ENCODE measurements at places on chromosomes 3 and 15.

GRCh38 chr3:155131104-155131503 lies 51.0 kb downstream of the MME start:
- no peak overlapping the region for H3K4me3 ChIP-seq
- peaks cover 8% of the 10 kb centered on the region for H3K4me1 ChIP-seq
- H3K27me3 ChIP-seq = no peaks in the 10 kb centered on the region
- DNase-seq = no peak

DNA sequence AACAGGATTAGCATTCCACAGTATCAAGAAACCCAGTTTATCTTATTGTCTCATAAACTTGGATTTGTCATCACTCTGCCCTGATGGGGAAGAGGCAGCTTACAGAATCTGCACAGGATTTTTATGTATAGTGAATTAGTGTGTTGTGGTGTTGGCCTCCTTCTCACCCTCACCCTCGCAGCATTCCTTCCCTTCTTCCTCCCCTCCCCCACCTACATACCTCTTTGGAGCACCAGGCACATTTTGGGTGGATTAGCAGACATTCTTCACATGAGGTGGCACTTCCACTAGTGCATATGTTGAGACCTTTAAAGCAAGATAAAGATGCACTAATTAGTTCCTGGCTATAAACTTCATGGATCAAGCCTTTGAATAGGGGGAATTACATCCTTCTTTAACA lies 13.9 kb downstream of the ITGB5 start:
- H3K4me3 ChIP-seq = no peak overlapping the region
- H3K36me3 ChIP-seq = no peaks in the 10 kb centered on the region
- peaks cover 4% of the 10 kb centered on the region for H3K4me1 ChIP-seq
- no peak overlapping the region for H3K27ac ChIP-seq
- DNase-seq = no peak

DNA sequence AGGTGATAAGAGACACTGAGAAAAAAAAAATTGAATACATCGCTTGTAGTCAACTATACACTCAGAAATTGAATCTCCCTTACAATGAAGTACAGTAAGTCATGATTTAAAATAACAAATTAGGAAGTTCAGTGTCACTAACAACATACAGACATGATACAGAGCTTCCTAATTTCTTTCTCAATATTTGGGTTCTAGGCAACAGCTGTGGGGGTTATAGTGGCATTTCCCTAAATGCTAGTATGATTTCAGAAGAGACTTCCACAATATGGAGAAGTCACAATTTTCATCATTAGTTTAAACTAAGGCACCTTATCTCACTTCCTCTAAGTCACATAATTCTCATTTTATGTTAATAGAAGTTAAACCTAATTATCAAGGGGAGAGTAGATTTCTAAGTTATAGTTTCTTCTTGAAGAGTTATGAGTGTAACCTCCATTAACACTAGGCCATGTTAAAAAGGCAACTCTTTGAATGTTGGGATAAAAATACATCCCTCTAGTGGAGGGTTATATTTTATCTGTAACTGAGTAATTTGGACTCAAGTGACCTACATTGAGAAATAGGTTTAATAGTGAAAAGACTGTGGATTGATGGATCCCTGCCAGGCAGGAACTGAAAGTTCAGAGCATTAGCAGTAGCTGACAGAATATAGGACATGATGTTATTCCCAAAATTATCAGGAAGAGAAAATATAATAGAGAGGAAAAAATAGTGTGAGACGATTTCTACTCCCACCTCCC lies 286.0 kb upstream of the SUCLG2 start:
- peak overlapping the region; percentile 31 for H3K4me3 ChIP-seq
- H3K36me3 ChIP-seq = no peaks in the 10 kb centered on the region
- H3K27me3 ChIP-seq = no peaks in the 10 kb centered on the region
- H3K27ac ChIP-seq = peak overlapping the region; percentile 51

GRCh38 chr3:119395923-119396358 lies 67.5 kb downstream of the TMEM39A start:
- no peak overlapping the region for H3K4me3 ChIP-seq
- H3K36me3 ChIP-seq = peaks cover 2% of the 10 kb centered on the region
- H3K4me1 ChIP-seq = no peaks in the 10 kb centered on the region
- no peak overlapping the region for H3K27ac ChIP-seq
- DNase-seq = no peak

- DNase-seq = no peak
- H3K27me3 ChIP-seq = no peaks in the 10 kb centered on the region
- no peaks in the 10 kb centered on the region for H3K36me3 ChIP-seq
- no peaks in the 10 kb centered on the region for H3K4me1 ChIP-seq
These were observed 39.8 kb downstream of the PRICKLE2 start for GRCh38 chr3:64185436-64185835.

DNA sequence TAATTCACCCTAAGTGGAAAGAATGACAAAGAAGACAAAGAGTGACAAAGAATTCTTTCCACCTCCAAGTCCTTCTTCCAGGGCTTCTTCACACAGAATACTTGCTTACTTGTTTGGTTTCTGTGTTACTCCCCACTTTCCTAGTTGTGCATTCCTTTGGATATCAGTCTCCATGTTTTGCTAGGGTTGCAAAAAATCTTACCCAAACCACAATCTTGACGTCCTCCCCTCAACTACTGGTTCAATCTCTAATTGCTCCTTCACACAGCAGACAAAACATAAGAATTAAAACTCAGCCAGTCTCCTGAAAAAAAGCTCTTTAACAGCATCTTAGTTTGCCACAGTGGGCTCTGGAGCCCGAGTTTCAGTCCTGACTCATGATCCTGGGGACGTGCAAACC lies 297.6 kb upstream of the CHRNA7 start:
- no peaks in the 10 kb centered on the region for H3K36me3 ChIP-seq
- H3K27me3 ChIP-seq = no peaks in the 10 kb centered on the region
- H3K4me3 ChIP-seq = no peak overlapping the region

DNA sequence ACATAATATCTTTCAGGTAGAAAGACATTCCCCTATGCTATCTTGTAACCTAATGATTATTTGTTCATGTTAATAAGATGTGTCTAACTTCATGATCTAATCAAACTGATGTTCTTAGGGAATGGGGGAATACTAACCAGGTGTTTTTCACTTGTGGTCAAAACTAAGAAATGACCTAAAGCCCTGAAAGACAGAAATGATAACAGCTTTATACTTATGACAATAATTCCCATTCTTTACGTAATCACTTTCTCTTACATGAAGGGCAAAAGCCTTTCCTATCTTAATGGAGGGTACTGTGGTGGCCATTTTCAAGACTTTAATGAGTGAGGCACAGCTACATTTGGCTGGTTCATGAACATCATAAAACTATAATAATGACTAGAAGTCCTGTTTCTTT lies 33.9 kb upstream of the MEIS2 start:
- no peaks in the 10 kb centered on the region for H3K27me3 ChIP-seq
- no peak overlapping the region for H3K4me3 ChIP-seq
- H3K36me3 ChIP-seq = no peaks in the 10 kb centered on the region
- no peak overlapping the region for H3K27ac ChIP-seq
- DNase-seq = no peak

DNA sequence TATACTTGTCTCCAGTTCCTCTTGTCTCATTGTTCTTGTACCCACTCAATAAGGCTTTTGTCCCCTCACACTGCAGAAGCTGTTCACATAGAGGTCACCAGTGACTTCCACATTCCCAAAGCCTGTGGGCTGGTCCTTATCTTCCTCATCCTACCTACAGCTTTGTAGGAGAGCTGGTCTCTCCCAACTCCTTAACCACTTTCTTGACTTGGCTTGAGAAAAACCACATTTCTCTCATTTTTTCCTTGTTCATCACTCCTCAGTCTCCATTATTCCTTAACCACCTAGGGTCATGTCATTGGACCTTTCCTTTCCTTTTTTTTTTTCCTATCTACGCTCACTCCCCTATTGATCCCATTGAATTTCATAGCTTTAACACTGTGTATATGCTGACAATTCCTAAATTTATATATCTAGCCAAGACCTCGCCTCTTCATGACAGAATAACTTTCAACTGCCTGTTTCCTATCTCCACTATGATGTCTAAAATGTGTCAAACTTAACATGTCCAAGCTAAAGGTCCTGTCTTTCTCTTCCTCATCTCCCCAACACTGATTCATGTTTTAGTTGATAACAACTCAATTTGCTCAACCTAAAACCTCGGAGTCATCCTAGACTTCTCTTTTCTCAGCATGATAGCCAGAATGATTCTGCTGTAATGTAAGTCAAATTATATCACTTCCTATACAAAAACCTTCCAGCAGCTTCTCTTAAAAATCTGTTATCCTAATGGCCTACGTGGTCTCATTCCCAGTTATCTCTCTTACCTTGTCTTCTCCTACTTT lies 49.5 kb downstream of the CEP63 start:
- H3K27me3 ChIP-seq = no peaks in the 10 kb centered on the region
- H3K27ac ChIP-seq = no peak overlapping the region
- no peaks in the 10 kb centered on the region for H3K4me1 ChIP-seq
- no peak for DNase-seq
- H3K36me3 ChIP-seq = peaks cover 11% of the 10 kb centered on the region

GRCh38 chr15:89384176-89384604 lies 49.6 kb upstream of the POLG start:
- no peak overlapping the region for H3K27ac ChIP-seq
- H3K4me3 ChIP-seq = no peak overlapping the region
- H3K36me3 ChIP-seq = no peaks in the 10 kb centered on the region

DNA sequence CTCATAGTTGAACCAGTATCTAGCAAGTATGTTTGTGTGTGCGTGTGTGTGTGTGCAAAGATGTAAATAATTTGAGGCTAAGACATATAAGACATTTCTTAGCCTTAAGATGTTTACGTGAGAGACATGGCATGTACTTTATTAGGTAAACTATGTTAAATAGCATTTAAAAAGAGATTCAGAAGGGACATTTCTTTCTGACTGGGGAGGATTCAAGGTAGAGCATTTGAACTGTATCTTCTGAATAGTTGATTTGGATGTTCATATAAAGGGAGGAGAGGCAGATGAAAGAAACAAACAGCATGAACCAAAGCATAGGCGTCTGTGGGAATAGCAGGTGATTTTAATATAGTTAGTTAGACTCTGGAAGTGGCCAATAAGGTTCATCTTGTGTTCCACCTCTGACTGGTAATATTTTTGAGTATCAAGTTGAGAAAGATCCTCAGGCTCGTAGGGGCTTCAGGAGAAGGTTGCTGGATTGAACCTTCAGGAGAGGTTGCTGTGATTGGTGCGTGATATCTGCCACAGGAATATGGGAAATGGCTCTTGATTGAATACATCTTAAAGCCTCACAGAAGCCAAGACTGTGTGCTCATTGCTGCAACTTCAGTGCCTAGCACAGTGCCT lies 12.6 kb downstream of the NFKBIZ start:
- H3K4me3 ChIP-seq = no peak overlapping the region
- DNase-seq = no peak
- no peak overlapping the region for H3K27ac ChIP-seq
- no peaks in the 10 kb centered on the region for H3K4me1 ChIP-seq
- H3K36me3 ChIP-seq = peaks cover 52% of the 10 kb centered on the region

DNA sequence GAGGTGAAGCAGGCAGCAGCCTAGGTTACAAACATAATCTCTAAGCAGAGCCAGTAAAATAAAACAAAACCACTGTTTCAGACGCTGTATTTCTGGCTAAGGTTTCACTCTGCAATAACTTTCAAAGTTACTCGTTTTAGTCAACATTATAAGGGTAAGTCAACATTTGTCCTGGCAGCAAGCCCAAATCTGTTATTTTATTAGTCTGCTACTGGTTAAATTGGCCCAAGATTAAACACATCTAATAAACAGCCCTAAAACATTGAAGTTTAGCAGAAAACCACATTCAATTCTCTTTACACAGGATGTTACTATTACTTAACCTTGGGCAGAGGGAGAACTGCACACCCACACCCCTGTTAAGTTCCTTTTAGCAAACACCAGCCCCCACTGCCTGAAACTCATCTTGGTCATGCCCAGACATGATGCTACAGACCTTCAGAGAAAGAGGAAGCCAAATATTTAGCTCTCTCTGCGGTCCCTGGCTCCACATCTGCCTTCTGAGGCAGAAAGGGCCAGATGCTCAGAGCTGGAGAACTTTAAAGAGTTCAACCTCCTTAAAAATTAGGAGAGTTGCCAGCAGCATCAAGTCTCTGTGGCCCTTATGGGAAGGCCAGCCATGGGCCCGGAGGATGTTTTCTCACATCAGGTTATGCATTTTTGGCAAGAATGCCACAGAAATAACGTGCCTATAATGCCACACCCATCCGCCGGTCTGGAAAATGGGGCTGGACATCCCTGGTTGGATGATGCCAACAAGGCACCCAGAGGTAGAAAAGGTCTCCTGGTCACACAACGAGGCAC lies 17.9 kb downstream of the ARHGEF3 start:
- H3K27me3 ChIP-seq = peaks cover 2% of the 10 kb centered on the region
- H3K4me1 ChIP-seq = no peaks in the 10 kb centered on the region
- H3K36me3 ChIP-seq = no peaks in the 10 kb centered on the region
- peak overlapping the region; percentile 19 for H3K27ac ChIP-seq

DNA sequence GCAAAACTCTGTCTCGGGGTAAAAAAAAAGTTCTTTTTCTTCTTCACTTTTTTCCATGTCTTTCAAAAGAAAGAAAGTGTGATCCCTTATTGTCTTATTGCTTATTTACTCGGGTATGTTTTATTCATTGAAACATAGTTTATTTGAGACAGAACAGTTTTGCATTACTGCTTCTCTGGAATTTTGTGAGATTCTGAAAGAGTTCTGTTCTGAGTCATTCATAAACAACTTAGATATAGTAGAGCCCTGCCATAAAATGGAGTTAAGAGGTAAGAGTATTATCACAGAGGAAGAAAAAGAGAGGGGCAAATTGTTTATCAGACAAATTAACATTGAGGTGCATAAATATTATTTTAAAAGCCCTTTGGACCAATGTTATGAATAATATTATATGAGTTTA lies 522.2 kb downstream of the ROBO2 start:
- no peaks in the 10 kb centered on the region for H3K27me3 ChIP-seq
- H3K4me3 ChIP-seq = no peak overlapping the region
- no peak overlapping the region for H3K27ac ChIP-seq

- H3K36me3 ChIP-seq = no peaks in the 10 kb centered on the region
- H3K27me3 ChIP-seq = no peaks in the 10 kb centered on the region
- DNase-seq = no peak
- no peaks in the 10 kb centered on the region for H3K4me1 ChIP-seq
- no peak overlapping the region for H3K4me3 ChIP-seq
These were observed 47.7 kb upstream of the INSYN1 start for GRCh38 chr15:73800662-73801345.

DNA sequence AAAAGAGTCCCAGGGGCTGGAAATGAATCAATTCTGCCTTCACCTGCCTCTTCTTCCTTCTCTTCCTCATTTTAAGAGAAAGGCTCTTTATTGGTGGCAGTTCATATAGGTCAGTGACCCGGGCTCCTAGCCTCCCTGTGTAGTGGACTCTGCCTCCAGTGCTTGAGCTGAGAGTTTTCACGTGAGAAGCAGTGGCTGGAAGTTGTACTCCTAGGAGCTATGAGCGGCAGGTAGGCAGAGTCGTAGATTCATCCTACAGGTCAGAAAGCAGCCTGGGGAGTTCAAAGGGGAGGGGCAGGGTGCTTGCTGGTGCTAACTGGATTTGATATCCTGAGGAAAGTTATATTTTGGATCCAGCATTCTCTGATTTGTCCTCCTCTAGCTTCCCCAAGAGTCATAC lies 101.1 kb downstream of the RPLP1 start:
- DNase-seq = no peak
- H3K27ac ChIP-seq = no peak overlapping the region
- H3K4me1 ChIP-seq = peaks cover 51% of the 10 kb centered on the region
- H3K27me3 ChIP-seq = no peaks in the 10 kb centered on the region
- H3K36me3 ChIP-seq = no peaks in the 10 kb centered on the region
- no peak overlapping the region for H3K4me3 ChIP-seq

GRCh38 chr3:43906849-43907507 lies 216.2 kb downstream of the ABHD5 start:
- H3K36me3 ChIP-seq = no peaks in the 10 kb centered on the region
- no peaks in the 10 kb centered on the region for H3K4me1 ChIP-seq
- no peak overlapping the region for H3K27ac ChIP-seq
- no peak overlapping the region for H3K4me3 ChIP-seq
- DNase-seq = no peak

Data from right lobe of liver (tissue), 6 donors.